ENCODE measurements at places on chromosomes 16 and 17.
A peak's percentile ranks its signal among the peaks of the same experiment; 100 is the strongest.

GRCh38 chr16:46727184-46727583 lies 21.0 kb downstream of the MYLK3 start:
- no peak overlapping the region for H3K27ac ChIP-seq

DNA sequence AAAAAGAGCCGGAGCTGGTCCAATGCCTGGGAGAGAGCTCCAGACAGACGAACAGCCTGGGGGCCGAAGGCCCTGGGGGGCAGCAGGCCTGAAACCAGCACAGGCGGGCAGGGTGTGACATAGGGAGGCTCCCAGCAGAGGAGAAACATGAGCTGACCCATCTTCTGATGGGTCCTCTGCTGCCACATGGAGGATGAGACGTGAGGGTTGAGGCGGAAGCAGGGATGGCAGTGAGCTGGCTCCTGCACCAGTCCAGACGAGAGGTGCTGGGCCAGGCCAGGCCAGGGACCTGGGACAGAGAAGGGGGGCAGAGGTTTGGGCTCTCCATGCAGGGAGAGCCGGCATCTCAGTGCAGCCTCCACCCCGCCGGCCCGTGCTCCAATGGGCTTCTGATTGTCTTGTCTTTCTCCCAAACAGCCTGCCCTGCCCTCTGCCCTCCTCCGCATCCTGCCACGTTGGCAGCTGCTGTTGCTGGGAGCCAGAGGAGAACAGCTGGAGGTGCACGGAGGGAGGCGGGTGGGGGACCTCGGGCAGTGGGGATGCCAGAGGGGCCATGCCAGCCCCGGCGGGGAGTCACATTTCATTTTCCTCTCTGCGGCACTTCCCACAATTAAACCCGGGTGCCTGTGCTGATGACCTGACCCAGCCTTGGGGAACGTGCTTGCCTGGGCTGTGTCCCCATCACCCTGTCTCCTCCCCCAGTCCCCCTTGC lies 139.1 kb upstream of the GSE1 start:
- peaks cover 3% of the 10 kb centered on the region for H3K36me3 ChIP-seq
- no peak overlapping the region for H3K27ac ChIP-seq
- H3K27me3 ChIP-seq, result peaks cover 2% of the 10 kb centered on the region
- no peak overlapping the region for H3K4me3 ChIP-seq
- peaks cover 57% of the 10 kb centered on the region for H3K4me1 ChIP-seq

- H3K27me3 ChIP-seq, result no peaks in the 10 kb centered on the region
- peak overlapping the region; percentile 78 for H3K27ac ChIP-seq
- no peaks in the 10 kb centered on the region for H3K36me3 ChIP-seq
- H3K4me1 ChIP-seq, result peaks cover 12% of the 10 kb centered on the region
- H3K4me3 ChIP-seq, result peak overlapping the region; percentile 80
Measured at GRCh38 chr16:77723108-77723514, 797 bp downstream of the NUDT7 start.

- peaks cover 4% of the 10 kb centered on the region for H3K4me1 ChIP-seq
- H3K4me3 ChIP-seq, result no peak overlapping the region
- H3K27ac ChIP-seq, result no peak overlapping the region
- H3K27me3 ChIP-seq, result no peaks in the 10 kb centered on the region
- no peak for DNase-seq
Measured at GRCh38 chr17:61496174-61496956, 44.1 kb downstream of the TBX4 start.

DNA sequence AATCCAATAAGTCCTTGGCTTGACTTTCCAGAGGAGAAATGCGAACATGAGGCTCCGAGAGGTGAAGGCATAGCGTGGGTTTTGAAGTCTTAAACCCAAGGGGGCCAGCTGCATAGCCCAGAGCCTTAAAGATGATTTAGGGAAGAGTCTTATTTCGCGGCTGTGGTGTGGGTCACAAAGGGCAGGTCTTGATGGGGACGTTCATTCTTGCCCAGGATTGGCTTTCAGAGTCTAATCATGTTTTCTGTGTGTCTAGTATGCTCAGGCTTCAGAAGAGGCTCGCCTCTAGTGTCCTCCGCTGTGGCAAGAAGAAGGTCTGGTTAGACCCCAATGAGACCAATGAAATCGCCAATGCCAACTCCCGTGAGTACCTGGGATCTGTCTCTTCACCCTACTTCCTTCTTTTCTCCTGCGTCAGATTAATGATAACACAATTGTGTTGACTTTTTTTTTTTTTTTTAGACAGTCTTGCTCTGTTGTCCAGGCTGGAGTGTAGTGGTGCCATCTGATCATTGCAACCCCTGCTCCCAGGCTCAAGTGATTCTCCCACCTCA lies 951 bp downstream of the RPL19 start:
- peaks cover 44% of the 10 kb centered on the region for H3K36me3 ChIP-seq
- no peak overlapping the region for H3K27ac ChIP-seq
- H3K27me3 ChIP-seq, result no peaks in the 10 kb centered on the region
- peaks cover 35% of the 10 kb centered on the region for H3K4me1 ChIP-seq
- H3K4me3 ChIP-seq, result peak overlapping the region; percentile 96
- DNase-seq, result no peak

DNA sequence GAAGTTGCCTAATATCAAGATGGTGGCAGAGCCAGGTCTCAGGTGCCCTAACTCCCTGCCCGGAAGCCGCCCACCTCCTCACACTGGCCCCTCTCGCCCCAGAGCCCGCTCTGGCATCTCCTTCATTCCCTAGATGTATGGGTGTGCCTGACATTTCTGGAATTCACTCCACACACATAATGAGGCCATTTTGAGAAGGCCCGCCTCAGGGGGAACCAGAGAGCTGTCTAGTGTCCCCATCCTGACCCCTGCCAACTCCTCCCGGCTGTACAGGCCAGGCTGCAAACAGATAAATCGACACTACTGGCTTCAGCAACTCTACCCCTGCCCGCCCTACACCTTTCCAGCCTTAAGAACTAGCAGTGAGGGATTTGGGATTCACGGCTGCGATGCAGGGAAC lies 7.7 kb downstream of the WNT3 start:
- H3K27me3 ChIP-seq, result no peaks in the 10 kb centered on the region
- no peak for DNase-seq
- peaks cover 13% of the 10 kb centered on the region for H3K36me3 ChIP-seq
- no peak overlapping the region for H3K4me3 ChIP-seq
- peaks cover 31% of the 10 kb centered on the region for H3K4me1 ChIP-seq

- H3K36me3 ChIP-seq, result no peaks in the 10 kb centered on the region
- no peak for DNase-seq
- H3K4me1 ChIP-seq, result peaks cover 33% of the 10 kb centered on the region
- peaks cover 43% of the 10 kb centered on the region for H3K27me3 ChIP-seq
- no peak overlapping the region for H3K4me3 ChIP-seq
- no peak overlapping the region for H3K27ac ChIP-seq
Measured at GRCh38 chr17:36812762-36813161, 124.5 kb upstream of the LHX1 start.

DNA sequence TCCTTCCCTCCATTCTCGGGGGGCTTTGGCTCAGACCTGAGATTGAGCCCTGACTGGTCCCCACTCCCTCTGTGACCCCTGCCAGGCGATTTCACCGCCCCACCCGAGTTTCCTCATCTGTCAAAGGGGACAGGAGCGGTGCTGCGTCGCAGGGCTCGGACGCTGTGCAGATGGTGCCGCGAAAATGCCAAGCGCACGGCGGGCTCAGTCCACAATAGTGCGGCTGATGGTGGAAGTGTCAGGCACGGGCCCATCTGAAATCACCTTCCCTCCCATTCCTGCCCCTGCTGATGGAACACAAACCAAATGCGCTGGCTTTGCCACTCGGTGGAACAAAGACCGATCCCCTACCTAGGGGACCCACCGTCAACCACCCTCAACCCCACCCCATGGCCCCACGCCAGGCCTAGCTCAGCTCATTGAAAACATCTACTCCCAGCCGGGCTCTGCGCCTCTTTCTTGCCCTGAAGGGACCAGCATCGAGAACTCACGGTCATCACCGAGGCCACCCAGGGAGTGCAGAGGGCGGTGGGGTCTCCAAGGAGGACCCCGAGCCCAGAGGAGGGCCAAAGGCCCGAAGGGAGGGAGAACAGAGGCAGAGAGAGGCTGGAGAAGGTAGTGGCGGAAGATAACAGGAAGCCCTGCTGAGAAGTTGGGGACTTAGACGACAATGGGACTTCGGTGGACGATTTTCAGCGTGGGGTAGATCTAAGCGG lies 1.4 kb downstream of the CARHSP1 start:
- H3K4me1 ChIP-seq, result peaks cover 68% of the 10 kb centered on the region
- H3K36me3 ChIP-seq, result peaks cover 14% of the 10 kb centered on the region
- H3K27me3 ChIP-seq, result no peaks in the 10 kb centered on the region

DNA sequence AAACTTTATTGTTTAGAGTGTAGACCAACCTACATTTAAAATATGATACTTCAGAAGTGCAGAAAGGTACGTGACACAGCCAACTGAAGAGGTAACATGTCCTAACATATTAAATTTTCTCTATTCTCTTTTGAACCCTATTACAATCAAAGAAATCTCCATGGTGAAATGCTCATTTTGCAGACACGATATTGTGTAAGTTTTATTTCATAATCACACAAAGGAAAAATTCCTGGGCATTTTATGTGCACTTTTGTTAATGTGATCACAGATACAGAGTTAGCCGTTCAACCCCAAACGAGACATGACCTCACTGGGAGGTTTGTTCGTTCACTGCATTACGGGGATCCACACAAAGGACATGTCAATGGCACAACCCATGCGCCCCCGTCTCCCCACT lies 21.8 kb downstream of the KCNJ16 start:
- no peaks in the 10 kb centered on the region for H3K27me3 ChIP-seq
- no peaks in the 10 kb centered on the region for H3K4me1 ChIP-seq
- H3K36me3 ChIP-seq, result no peaks in the 10 kb centered on the region

GRCh38 chr17:72622661-72623433 lies 469.6 kb downstream of the SLC39A11 start:
- no peaks in the 10 kb centered on the region for H3K27me3 ChIP-seq
- peaks cover 23% of the 10 kb centered on the region for H3K4me1 ChIP-seq
- H3K36me3 ChIP-seq, result no peaks in the 10 kb centered on the region
- no peak overlapping the region for H3K4me3 ChIP-seq
- no peak overlapping the region for H3K27ac ChIP-seq
- peak; percentile 21 for DNase-seq

- no peak overlapping the region for H3K27ac ChIP-seq
- no peak overlapping the region for H3K4me3 ChIP-seq
- DNase-seq, result peak; percentile 80
- H3K36me3 ChIP-seq, result no peaks in the 10 kb centered on the region
- peaks cover 9% of the 10 kb centered on the region for H3K4me1 ChIP-seq
- peaks cover 3% of the 10 kb centered on the region for H3K27me3 ChIP-seq
Measured at GRCh38 chr17:33981711-33982601, 273.1 kb upstream of the CCL2 start.

- peaks cover 16% of the 10 kb centered on the region for H3K36me3 ChIP-seq
- H3K27ac ChIP-seq, result no peak overlapping the region
- peaks cover 5% of the 10 kb centered on the region for H3K4me1 ChIP-seq
- no peak for DNase-seq
Measured at GRCh38 chr17:63365366-63366240, 80.5 kb downstream of the CYB561 start.

GRCh38 chr16:9929313-9929712 lies 252.9 kb downstream of the GRIN2A start:
- no peak for DNase-seq
- no peak overlapping the region for H3K4me3 ChIP-seq
- no peaks in the 10 kb centered on the region for H3K4me1 ChIP-seq

DNA sequence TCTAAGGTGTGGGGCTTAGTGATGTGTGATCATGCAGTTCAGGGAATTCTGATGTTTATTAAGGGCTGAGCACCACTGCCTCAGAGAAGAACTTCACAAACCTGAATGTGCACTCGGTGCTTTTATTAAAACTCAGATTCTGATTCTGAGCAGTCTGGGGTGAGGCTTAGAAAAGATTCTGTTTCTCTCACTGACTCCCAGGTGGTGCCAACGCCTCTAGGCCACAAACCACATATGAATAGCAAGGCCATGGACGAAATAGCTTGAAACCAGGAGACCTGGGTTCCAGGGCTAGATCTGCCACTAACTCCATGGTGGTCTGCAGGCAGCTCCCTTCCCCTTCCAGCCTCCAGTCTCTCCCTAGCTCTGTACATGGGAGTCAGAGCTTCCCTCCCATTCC lies 169.1 kb downstream of the HS3ST3B1 start:
- no peak overlapping the region for H3K27ac ChIP-seq
- no peaks in the 10 kb centered on the region for H3K4me1 ChIP-seq
- DNase-seq, result no peak
- no peak overlapping the region for H3K4me3 ChIP-seq

DNA sequence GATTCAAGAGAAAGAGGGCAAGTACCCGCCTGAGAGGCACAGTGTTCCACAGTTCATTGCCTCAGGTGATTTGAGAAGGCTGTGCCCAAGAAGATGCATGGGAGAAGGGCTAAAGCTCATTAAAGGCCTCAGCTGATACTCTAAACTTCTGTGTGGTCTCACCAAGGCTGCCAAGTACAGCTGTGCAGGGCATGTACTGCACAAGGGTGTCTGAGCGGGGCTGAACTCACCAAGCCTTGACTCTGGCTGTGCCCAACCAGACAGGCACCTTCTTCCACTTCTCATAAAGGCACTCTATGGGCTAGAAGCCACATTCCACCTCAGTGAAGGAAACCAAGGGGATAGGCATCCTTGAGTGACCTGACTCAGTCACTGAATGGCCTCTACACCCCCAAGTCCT lies 12.7 kb downstream of the LRRC75A start:
- DNase-seq, result no peak
- peaks cover 19% of the 10 kb centered on the region for H3K36me3 ChIP-seq
- H3K27ac ChIP-seq, result no peak overlapping the region

- peaks cover 41% of the 10 kb centered on the region for H3K36me3 ChIP-seq
- no peaks in the 10 kb centered on the region for H3K4me1 ChIP-seq
- no peak overlapping the region for H3K4me3 ChIP-seq
- no peak for DNase-seq
Measured at GRCh38 chr16:74625500-74626350, 18.8 kb upstream of the GLG1 start.

- H3K36me3 ChIP-seq, result no peaks in the 10 kb centered on the region
- DNase-seq, result no peak
- no peaks in the 10 kb centered on the region for H3K27me3 ChIP-seq
Measured at GRCh38 chr17:59436900-59437299, 105.4 kb downstream of the YPEL2 start.

GRCh38 chr16:66224626-66225025 lies 141.9 kb upstream of the CDH5 start:
- no peak overlapping the region for H3K4me3 ChIP-seq
- H3K27ac ChIP-seq, result no peak overlapping the region

DNA sequence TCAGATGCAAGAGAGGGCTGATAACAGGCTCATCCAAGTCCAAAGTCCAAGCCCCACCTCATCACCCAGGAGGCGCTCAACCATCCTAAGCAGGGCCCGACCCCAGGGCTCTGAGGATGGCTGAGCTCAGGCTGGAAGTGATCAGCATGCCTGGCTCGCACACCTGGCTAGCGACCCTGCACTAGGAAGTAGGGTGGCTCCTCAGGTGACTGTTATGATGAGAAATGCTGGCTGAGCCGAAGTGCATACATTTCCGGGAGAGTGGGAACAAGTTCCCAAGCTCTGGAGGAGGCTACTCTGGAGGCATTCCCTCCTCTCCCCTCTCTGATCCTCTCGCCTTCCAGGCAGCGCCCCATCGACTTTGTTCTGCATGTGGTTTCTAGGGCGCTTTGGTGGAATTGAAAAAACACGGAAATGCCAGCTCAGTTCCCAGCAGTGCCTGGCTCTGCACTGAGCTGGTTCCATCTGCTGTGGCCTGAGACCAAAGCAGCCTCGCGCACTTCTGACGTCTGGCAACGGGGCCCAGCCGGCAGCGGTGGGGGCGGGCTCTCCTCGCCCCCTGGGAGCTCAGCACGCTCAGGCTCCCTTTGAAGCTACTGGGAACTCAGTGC lies 130.3 kb downstream of the IRF8 start:
- H3K27me3 ChIP-seq, result peaks cover 4% of the 10 kb centered on the region
- H3K27ac ChIP-seq, result peak overlapping the region; percentile 57
- DNase-seq, result no peak
- H3K36me3 ChIP-seq, result no peaks in the 10 kb centered on the region
- no peak overlapping the region for H3K4me3 ChIP-seq
- H3K4me1 ChIP-seq, result peaks cover 37% of the 10 kb centered on the region

Measured in spinal cord (tissue), 10 donors.